ENCODE measurements at places on chromosomes 5 and 9. TPM values are rescaled to one million over a fixed set of nuclear protein-coding genes. Genes with fewer than 3 reads are reported as not detected.

Gene BSPRY
- not detected for total RNA-seq

Gene WDR5
- 9.6 TPM for total RNA-seq

Gene BAAT
- total RNA-seq = not detected

Gene OR2K2
- not detected for total RNA-seq

Gene ALDOB
- total RNA-seq = not detected

Gene PJA2
- total RNA-seq = 70.5 TPM

Data from bronchial smooth muscle cell (primary cell).